ENCODE measurements at places on chromosomes 12 and 14.

DNA sequence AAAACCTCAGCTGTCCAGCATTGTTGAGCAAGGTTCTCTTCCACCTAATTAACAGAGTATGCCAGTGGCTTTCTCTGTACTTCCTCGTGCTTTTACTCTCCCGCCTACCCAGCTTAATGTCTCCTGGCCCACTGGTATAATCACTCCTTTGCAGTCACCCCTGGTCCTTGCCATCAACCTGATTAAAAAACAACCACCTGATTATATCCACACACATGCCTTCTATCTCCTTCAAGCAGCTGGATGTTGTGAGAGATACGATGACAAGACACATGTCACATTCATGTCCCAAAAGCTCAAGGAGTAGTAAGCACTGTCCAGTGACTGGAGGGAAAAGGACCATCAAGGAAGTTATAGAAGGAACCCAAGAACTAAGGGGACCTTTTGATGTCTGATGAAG is 241.3 kb upstream of the GRIP1 start:
- DNase-seq = no peak

GRCh38 chr14:63276016-63276415 is 42.7 kb downstream of the GPHB5 start:
- no peak for DNase-seq

DNA sequence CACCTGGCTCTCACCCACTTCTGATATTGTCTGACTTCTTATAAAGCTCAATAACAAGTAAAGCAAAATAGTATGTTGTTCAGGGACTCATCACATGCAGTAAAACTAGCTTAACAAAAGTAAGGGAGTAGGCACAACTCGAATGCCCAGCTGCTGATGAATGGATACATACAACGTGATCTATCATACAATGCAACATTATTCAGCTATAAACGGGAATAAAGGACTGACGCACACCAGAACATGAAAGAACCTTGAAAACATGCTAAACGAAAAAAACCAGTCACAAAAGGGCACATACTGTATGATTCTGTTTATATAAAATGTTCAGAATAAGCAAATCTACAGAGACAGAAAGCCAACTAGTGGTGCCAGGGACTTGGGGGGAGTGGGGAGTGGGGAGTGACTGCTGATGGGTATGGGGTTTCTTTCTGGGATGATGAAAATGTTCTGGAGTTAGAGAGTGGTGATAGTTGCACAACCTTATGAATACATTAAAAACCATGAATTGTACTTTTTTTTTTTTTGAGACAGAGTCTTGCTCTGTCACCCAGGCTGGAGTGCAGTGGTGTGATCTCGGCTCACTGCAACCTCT is 11.1 kb downstream of the PLBD2 start:
- no peak for DNase-seq

GRCh38 chr14:64910847-64911495 is 3.3 kb upstream of the CHURC1 start:
- DNase-seq = no peak

DNA sequence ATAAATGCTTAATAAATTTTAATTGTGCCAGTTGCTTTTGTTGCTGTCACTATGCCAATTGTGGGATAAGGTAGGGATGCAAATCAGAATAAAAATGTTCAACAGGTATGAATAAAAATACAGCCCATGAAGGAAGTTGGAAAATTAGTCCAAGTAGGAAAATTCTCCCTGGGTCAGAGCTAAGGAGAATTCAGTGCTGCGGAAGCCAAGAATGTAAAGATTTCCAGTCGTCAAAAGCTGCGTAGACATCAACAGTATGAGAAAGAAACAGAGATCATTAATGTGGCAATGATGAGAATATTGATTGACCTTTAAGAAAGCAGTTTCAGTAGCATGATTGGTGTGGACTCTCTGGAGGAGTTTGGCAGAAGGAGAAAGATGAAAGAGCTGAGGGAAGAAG is 87.9 kb downstream of the PLEKHA5 start:
- no peak for DNase-seq

DNA sequence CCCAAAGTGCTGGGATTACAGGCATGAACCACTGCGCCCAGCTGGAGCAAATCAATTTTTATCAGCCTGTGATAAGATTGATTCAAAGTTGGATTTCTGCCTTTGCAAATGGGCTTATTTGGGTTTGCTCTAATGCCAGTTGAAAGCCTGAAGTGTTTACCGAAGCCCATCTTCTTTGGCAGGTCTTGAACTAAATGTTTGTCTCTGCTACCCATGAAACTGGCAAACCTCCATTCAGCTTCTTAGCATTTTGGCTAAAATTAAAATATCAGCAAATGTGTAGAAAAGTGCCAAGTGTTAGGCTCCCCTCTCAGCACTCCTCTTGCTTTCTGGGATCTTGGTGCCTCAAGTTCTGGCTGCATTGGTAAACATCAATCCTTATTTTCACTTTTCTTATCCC is 61.5 kb downstream of the MGAT4C start:
- DNase-seq = no peak

DNA sequence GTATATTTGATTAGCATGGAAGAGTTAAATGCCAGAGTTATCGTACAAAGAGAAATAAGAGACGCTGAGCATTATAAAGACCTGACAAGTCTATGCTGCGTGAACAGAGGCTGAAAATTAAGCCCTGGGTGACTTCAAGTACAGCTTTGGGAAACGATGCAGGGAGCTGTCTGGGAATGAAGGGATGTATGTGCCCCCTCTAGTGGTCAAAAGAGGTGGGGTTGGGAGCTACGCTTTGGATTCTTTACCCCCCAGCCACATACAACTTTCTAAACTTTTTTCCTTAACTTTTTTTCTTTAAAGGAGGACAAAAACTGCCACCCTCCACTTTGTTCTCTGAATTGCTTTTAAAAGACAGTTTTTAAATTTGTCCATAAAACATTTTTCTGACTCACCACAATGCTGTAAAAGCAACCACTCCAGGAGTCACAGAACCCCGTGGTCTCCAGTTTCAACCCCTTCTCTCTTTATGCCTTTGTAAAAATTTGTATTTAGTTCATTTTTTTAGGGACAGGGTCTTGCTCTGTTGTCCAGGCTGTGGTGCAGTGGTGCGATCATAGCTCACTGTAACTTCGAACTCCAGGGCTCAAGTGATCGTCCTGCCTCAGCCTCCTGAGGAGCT is 59.4 kb downstream of the ZNF664 start:
- DNase-seq = no peak

DNA sequence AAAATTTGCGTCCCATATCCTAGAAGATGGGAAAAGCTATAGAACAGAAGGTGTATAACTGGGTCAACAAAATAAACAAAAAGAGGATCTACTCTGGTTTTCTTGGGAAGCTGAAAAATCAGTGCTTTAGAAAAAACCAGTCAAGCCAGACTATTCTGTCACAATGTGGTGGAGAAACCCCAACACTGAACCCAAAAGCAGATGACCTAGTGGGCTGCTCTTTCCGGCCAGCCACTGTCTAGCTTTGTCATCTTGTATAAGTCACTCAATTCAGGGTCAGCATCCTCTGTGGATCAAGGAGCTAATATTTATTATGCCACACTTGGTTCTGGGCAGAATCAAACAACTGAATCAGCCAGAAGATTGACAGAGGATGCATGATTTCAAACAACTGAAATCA is 26.6 kb upstream of the TMCC3 start:
- no peak for DNase-seq

- no peak for DNase-seq
These were observed 950 bp downstream of the IFI27 start for GRCh38 chr14:94111276-94112095.

GRCh38 chr12:45570501-45570900 is 159.0 kb upstream of the ARID2 start:
- no peak for DNase-seq

DNA sequence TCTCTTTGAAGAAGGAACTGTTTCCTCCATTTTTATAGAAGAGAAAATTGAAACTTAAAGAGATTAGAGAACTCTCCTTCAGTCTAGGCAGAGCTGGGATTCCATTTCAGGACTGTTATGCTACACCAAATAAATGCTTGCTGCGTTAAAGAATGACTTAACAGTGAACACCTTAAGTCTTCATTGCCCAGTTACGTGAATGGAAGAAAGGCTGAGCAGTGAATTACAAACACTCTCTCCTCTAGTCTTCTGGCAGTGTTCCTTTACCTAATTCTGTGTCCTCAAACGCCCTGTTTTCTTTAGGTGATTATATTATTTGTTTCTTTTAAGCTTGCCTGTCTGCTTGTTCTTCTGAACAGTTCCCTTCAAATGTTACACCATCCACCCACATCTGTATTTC is 59.7 kb downstream of the RCOR1 start:
- DNase-seq = no peak

DNA sequence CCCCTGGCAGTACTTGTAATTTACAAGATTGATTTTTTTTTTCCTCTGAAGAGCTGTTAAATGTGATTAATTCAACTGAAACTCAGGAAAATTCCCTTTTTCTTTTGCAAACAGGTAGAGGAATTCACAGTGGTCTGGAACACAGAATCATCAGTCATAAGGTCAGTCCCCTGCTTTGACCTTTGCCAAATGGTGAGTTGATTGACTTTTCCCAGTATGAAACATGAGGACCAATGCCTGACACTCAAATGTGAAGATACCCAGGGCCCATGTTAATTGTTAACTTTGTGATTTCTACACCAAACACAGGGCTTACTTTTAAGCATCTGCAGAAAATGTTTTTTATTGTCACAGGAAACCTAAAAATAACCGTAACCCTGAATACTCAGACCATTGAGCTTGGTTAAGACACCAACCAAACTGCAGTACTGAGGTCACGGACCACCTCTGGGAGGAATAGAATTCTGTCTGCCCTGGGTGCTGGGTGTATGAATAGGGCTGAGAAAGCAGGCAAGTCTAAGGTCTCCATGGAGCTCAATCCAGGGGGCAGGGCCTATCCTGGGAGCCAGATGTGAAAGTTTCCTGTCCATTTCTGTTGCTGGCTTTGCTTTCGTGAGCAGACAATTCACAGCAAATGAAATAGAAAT is 192.4 kb downstream of the TMX1 start:
- DNase-seq = no peak

DNA sequence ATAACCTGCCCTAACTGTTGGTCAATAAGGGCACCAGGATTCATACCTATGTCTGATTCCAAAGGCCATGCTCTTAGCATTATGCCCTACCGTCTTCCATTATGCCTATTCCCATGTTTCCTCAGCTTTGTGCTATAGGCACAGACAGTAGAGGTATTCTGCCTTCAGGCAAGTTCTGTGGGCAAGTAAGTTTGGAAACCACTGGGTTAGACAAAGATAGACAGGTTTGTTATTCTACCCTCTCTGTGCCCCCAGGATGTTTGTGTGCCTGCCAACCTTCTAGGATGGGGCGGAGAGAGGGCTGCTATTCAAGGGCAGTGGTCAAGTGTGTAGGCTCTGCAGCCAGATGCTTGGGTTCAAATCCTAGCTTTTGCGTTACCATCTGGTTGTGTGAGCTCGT is 4.6 kb downstream of the RAPGEF3 start:
- no peak for DNase-seq

- DNase-seq = no peak
These were observed 296.6 kb upstream of the RTL1 start for GRCh38 chr14:101200008-101200649.

GRCh38 chr14:38199076-38199475 is 8.6 kb upstream of the SSTR1 start:
- DNase-seq = no peak

DNA sequence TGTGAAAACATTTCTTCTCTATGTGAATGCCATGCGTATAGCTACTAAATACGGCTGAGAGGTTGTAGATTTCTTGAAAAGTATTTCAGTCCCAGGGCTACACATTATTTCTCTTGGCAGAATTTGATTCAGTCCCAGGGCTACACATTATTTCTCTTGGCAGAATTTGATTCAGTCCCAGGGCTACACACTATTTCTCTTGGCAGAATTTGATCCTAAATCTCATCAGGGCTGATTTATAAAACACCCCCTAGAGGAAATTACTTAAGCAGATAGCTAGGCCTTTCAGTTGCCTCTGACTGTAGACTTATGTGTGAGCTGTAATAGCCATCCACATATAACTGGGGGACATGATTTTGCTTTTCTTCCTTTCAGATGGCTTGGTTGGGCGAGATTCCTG is 50.4 kb downstream of the AK7 start:
- no peak for DNase-seq

DNA sequence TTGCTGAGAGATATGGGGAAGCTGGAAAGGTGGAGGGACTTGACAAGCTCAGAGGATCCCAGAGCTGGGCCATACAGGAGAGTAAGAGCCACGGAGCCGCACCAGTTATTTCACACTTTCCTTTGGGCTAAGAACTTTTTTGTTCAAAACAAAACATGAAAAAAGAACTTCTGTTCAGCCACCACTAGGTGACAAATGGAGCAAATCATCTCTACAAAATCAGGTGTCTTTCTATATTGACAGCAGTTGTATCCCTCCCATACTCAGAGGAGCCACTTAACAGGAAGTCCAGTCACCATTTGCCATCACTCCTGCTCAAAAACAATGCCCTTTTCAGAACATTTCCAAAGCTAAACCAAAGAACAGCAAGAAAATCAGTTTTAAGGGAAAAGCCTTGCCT is 70.3 kb upstream of the DBX2 start:
- DNase-seq = no peak

DNA sequence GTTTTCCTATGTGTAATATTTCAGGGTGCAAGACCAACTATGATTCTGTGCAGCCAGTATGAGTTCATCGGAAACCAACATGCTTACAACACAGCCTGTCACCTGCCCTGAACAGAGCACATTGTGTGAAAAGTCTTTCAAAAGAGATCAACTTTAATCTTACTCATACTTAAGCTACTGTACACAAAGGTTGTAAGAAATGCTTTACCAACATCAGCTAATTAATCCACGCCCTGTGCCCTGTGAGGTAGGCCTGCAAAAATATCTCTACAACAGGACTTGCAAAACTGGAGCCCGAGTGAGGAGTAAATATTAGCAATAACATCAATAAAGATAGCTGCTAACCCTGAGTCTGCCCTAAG is 15.1 kb downstream of the APPL2 start:
- no peak for DNase-seq

- no peak for DNase-seq
These were observed 25.6 kb upstream of the DBX2 start for GRCh38 chr12:45076417-45077026.

- DNase-seq = no peak
These were observed 364.1 kb upstream of the SFSWAP start for GRCh38 chr12:131346555-131347344.

DNA sequence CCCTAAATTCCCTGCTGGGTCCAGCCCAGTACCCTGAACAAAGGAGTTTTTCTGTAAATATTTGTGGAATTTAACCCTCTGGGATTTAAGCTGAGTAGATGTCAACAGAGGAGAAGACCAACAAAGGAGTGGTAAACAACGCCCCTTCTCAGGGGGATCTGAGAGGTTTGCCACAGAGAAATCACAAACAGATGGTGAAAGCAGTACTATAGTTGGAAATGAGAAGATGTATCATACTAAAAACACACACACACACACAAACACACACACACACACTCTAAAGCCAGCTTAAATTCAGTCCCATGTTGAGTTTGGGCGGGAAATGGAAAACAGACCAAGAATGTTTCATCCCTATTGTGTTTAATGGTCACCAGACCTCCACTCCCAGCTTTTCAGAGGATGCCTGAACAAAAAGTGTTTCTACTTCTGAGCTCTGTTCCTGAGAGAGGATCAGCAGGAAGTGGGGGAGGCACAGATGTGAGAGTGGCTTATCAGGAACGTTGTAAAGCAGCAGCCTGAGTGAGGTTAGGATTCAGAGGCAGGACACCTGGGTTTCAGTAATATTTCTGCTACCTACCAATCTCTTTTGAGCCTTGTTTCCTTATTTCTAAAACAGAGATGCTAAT is 3.2 kb downstream of the BIN2 start:
- no peak for DNase-seq
